ENCODE measurements at places on chromosomes 3 and 15.

- no peak for DNase-seq
These were observed 18.3 kb downstream of the NOX5 start for GRCh38 chr15:69032703-69033373.

DNA sequence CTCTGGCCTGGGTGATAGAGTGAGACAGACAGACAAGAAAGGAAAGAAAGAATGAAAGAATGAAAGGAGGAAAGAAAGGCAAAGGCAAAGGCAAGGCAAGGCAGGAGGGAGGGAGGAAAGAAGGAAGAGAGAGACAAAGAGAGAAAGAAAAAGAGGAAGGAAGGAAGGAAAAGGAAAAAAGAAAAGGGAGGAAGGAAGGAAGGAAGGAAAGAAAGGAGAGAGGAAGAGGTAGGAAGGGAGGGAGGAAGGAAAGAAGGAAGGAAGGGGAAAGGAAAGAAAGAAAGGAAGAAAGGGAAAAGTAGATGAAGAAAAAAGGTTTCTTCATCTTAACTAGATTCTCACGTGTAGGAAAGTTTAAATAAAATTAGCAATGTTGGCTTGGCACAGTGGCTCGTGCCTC is 142.2 kb downstream of the GREM1 start:
- no peak for DNase-seq

GRCh38 chr3:180176059-180176458 is 139.3 kb upstream of the PEX5L start:
- DNase-seq = no peak

DNA sequence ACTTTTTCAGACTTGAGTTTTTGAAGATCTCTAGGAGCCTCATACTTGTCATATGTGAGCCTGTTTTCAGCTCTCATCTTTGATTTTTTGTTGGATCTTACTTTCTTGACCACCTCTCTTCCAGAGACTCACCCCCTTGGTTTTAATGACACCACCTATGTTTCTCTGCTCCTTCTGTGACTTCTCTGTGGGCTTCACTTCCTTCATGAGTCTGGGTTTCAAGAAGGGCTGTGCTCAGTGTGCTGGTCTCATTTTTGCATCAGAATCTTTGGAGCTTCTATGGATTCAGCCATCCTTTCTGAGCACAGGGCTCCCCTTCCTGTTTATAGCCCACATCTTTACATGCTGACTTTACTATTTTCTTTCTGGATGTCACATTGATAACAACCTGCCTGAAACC is 17.7 kb downstream of the PPM1L start:
- DNase-seq = no peak

DNA sequence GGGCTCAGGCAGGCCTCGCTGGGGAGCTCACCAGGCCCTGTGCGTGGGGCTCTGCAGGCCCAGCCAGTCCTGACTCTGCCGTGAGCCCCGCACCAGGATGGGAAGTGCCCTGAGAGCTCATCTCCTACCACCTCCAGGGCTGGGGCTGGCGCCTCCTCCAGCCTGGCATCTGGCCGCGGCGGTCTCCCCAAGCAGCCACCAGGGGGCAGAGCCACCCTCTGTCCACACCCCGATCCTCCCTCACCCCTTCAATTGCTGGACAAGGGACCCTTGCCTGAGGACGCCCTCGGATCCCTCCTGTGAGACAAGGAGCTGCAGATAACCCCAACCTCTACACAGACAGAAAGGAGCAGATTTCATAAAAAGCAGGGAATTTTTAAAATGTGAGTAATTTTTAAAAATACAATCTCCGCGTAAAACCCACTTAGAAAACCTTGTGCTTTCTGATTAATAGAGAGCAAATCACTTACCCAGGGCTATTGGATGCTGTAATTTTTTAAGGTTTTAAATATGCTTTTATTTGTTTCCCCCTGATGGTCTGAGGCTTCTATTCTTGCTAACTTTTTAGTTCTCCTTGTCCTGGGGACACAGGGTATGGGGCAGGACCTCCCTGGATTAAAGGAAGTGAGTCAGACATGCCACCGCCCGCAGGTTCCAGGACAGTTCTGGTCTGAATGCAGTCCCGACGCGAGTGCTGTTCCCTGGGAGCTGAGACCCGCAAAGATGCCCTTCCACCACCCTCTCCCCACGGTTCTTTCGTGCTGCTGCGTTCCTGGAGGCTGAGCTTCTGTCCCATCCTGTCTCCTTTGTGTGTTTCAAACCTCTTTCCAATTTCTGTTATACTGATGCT is 52.3 kb upstream of the CHRNA7 start:
- peak; percentile 49 for DNase-seq

DNA sequence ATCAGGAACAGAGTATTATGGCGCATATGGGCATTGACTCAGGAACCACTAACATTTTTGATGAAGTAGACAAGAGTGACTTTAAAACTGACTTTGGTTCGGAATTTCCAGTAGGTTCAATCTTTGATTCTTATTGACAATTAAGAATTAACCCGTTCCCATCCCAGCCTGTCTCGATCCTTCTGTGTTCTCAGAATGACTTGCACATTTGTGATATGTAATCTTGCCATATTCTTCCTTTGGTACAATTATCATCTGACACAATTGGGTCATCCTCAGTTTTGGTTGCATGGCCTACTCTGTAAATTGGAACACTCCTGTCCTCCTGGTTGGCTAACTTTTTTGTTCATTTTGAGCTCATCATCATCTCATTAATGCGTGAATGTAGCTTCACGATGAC is 10.5 kb downstream of the GPR171 start:
- no peak for DNase-seq

- peak; percentile 73 for DNase-seq
These were observed 1.3 kb downstream of the PIK3CA start for GRCh38 chr3:179149406-179149867.

GRCh38 chr3:135238871-135239614 is 444.0 kb downstream of the EPHB1 start:
- DNase-seq = no peak

DNA sequence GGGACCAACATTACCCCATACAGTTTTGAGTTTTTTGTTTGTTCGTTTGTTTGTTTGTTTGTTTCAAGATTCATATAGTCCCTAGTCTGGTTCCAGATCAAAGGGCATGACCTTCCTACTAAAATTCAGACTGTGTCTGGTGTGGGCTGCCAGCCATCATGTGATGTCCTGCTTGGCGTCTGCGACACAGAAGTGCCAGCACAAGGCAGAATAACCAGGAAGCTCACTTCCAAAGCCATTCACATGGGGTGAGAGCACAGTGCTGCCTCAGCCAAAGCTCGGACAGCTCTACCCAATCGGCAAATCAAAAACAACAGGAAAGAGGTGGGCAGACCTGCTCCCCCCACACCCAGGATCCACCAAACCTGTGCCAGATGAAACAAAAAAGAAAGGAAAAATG is 142.6 kb upstream of the THBS1 start:
- no peak for DNase-seq

GRCh38 chr3:23162934-23163333 is 40.2 kb upstream of the UBE2E2 start:
- DNase-seq = no peak

Data from stimulated activated naive CD8-positive, alpha-beta T cell treated with anti-CD3 and anti-CD28 coated beads, Interleukin-15, amount 100 ng/mL, for 72 hours (primary cell).